ENCODE measurements at places on chromosomes 6 and 20.
A peak's percentile ranks its signal among the peaks of the same experiment; 100 is the strongest.

DNA sequence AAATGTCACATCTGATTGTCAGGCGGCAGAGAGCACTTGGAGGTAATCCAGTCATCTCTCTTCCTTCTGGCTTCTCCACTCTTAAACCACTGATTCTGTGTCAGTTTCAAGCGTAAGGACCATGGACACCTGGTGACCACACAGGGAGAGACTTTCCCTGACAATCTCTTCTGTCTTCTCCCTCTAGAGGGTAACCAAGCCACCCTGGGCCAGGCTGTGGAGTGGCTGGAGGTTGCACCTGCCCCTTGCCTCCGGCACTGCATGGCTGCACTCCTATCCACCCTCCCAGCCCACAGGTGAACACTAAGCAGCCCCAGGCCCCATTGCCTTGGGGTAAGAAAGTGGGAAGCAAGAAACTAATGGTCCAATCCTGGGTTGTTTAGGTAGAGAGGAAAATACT is 78.7 kb downstream of the BFSP1 start:
- DNase-seq = no peak

DNA sequence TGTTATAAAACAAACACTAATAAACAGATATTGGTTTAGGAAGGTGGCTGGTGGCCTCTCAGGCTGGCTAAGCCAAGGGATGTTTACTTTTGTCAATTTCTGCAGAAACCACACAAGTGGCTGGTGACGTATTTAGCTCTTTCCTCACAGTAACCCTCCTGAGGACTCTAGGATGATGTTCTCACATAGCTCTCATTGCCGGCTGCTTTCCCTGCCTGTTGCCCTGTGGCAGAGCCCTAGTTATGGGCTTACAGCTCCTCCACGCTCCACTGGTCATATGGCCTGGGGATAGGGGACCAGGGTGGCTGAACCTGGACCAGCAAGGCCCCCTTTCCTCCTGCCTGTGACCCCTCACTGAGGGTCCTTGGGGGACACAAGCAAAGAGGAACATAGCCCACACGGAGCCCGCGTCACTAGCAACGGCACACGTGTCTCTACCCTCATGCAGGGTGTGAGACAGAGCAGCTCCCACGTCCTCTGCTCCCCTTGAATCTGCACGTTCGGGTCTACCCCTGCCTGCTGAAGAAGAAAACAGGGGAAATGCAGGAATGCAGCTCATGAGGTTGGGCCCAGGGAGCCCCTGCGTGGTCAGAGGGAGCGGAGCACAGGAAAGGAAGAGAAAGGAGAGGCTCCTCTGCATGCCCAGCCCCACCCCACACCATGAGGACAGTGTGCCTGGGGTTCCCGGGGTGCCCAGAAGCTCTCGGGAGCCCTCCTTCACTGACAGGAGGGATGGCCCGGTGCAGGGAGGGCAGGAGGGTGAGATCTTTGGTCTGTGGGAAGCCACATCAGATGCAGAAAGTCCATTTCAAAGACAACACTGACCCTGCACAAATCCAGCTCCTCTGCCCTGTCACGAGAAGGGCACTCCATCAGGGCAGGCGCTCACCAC is 13.9 kb downstream of the RAMACL start:
- DNase-seq = peak; percentile 25

DNA sequence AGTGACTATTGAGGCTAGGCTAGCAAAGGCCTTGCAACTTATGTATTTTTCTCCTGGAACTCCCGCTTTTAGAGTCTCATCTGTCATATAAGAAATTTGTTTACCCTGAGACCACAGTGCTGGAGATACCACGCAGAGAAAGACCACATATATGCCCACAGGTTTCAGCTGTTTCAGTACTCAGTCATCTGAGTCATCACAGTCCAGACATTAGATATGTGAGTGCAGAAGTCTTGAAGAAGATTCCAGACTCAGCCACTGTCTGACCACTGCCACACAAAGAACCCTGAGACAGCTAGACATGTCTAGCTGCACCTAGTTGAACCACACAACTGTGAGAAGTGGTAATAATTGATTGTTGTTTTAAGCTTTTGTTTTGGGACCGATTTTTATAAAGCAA is 648.3 kb downstream of the EPM2A start:
- DNase-seq = no peak

DNA sequence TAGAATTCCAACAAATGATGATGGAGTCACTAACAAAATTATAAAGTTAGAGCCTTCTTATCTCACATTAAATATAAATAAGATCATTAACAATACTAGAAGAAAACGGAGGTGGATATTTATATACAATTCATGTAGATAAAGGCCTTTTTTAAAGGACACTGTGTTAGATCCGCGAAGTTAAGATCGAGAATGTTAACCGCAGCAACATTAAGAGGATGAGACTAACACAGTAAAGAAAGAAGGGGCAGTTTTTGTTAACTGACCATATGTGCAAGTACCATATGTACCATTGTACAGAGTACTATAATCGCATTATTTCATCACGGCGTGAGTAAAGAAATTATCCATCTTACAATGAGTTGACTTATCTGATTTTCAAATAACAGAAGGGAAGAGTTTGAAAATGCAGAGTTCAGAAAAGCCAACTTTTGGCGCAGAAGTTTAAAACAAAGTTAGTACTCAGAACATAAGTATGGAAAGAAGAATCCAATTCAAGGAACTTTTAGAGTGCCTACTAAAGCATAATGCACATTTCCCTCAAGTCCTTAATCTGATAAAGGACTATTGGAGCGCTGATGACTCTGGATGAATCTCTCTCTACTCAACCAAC is 1.4 kb downstream of the FBXL4 start:
- no peak for DNase-seq
